Stimulated activated CD4-positive, alpha-beta T cell treated with anti-CD3 and anti-CD28 coated beads, TNF-alpha, amount 100 ng/mL, for 1 hour (primary cell): ENCODE measurements at places on chromosomes 16 and 17.

DNA sequence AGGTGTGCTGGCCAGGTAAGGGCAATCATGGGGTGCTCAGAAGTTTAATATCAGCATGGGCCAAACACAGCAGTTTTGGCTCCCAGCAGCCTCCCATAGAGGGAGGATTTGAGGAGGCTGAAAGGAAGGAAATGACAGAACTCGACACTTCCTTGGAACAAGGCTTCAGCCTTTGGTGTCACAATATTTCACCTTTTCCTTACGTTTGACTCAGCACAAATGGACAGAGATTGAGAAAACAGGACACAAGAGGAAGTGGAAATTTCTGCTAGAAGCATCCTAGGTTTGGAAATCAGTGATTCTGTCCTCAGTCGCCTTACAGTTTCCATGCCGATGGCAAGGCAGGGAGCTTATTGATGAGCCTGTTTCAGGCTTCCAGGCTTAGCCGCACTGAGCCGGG lies 181.4 kb downstream of the MAF start:
- DNase-seq = no peak

DNA sequence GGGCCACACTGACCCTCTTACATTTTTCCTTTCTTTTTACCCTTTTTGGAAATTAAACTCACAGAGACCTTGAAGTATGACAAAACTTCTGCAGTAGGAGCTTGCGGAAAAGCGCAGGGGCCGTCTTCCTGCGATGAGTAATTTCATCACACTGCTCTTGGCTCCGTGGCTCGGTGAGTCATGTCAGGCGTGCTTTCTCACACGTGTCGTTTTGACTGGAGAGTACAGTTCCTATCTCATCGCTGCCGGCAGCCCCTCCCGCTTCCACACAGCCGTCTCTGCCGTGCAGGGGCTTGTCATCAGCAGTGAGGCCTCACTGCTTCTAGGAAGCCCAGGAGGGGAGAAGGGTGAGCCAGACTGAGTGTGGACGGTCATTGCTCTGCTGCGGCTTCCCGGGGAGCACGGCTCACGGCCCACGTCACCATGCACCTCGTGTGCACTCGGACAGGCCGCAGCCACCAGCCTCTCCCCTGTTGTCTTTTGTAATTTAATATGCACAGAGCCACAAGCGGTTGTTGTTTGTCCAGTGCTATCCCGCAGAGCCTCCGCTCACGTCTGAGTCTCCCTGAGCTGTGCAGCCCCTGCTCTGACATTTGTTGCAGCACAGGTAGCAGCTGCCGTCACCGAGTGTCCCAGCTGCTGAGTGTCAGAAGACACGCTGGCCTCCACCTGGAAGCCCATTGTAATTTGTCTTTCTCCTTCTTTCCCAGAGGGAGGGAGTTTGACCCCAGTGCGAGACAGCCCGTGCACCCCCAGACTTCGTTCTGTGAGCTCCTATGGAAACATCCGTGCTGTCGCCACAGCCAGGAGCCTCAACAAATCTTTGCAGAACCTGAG lies 99.4 kb upstream of the CHMP6 start:
- DNase-seq = peak; percentile 81

- no peak for DNase-seq
Measured at GRCh38 chr17:17345294-17345597, 42.1 kb downstream of the NT5M start.

DNA sequence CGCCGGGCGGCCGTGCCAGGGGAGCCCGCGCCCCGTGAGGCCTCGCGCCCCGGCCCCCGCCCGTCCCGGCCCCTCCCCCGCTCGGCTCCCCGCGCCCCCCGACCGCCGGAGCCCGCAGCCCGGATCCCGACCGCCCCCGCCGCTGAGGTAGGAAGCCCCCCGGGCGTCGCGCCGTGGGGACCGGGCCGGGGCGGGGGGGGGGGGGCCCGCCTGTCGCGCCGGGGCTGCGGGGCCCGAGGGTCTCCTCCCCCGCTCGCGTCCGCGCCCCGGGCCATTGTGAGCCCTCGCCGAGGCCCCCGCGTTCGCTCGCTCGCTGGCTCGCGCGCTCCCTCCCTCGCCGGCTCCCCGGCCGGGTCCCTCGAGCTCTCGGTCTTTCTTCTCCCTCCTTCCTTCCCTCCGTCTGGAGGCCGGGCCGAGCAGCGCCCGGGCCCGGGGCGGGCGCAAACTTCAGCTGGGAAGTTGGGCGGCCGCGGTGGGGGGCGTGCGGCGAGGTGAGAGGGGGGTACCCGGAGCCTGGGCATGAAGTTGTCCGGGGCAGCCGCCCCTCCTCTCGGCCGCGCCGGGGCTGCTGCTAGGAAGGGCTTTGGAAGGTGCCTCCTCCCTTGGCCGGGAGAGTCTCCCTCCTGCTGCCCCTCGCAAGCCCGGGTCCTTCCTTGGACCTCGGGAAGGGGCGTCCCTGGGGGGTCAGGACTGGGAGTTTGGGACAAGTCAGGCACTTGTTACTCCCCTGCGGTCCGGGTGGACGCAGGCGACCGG lies 419 bp downstream of the GLIS2 start:
- DNase-seq = no peak

- DNase-seq = no peak
Measured at GRCh38 chr17:8410883-8411238, 13.2 kb upstream of the RNF222 start.

DNA sequence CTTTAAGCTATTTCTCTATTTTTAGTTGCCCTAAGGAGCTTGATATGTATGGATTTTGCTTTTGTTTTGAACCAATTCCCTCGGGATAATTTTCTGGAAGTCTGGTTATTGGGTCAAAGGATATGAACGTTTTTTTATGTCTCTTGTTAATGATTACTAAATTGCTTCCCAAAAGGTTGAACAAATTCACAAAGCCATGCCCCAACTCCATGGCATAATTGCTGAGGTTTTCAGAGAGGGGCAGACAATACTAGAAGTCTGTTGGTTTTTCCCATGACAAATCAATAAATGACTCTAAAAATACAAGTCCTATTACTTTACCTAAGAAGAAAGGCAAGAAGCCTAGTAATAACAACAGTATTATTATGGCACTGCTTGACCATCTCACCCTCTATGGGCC lies 11.4 kb upstream of the AKAP1 start:
- DNase-seq = no peak

GRCh38 chr17:80529904-80530292 lies 14.7 kb upstream of the RPTOR start:
- no peak for DNase-seq

DNA sequence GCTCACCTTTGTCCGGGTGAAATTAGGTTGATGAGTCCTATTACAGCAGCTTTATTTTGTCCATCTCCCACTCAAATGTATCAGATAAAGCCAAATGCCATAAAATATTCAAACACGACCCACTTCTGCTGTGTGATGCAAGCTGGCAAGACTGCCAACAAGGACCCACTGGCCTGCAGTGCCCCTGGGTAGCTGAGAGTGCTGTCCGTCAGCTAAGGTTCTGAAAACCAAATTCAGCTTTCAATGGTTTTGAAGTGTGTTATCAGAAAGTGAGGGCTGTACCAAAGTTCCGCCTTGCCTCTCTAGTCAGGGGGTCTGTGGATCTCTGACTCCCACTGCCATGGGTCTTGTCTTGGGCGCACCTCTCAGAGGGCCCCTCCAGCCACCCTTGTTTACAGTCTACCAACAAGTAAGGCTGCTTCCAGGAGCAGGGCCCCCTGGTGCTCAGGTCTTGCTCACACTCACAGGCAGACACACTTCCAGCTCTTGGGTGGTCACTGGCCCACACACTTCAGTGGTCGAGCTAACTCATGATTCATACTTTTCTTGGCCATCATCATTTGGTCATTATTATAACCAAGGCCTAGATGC lies 10.5 kb upstream of the CCDC182 start:
- no peak for DNase-seq

- no peak for DNase-seq
Measured at GRCh38 chr17:37361543-37361942, 14.2 kb upstream of the C17orf78 start.

DNA sequence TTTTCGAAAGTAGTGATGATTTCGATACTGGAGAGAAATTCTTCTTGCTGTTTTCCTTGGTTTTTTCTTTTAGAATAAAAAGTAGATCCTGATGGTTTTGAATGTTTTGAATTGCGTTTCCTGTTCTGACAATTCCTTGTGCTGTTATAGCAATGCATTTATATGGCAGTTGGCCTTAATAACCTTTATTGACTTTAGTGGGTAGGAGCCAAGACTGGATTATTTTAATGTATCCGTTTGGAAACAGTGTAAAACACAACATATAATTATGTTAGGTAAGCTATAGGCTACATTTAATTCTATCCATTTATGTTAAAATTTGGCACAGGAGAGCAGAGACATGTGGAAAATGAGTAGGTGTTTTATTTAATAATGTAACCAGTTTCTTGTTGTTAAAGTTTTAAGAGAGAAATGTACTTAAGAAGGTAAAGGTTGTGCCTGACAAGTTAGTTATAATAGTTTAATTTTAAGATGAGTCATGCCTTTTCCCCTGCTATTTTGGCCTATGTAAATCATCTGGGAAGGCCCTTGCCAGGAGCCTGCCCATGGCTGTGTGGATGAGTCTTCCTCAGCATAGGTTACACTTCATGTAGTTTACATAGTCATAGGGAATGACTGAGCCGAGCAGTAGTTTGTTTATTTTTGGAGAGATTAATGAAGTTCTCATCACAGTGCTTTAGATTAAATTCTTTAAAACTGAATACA lies 189.9 kb downstream of the FTO start:
- DNase-seq = no peak

DNA sequence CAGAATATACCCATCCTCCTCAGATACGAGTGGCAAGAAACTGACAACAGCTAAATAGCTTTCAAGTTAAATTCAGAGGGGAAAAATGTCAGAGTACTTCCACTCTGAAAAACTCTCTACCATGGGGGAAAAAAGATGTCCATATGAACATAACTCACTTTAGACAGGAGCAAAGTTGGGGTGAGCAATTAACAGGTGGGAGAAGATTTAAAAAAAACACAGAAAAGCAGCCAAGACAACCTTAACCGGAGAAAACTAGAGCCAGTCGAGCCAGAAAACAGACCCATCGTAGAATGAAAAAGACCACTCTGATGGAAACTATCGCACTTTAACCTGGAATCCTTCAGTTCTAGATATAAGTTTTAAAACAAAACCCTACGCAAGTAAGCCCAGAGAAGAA lies 833 bp downstream of the TERF2 start:
- DNase-seq = no peak

GRCh38 chr16:3792472-3793012 lies 75.2 kb upstream of the TRAP1 start:
- no peak for DNase-seq

DNA sequence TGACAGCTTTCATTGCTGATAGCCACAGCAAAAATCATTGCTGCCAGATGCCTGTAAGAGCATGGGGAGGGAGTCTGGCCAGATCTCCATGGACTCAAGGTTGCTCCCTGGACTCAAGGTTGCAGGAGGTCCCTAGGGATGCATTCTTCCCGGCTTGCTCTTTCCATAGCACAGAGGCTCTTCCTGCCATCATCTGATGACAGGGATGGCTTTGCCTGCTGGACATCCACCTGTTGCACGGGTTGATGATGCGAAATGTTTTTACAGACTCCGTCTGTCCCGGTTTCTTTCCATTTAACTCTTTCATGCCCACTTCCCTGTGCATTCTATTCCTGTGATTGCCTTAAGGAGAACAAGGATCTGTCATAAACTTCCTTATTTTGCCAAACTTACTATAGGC lies 115.6 kb upstream of the HSBP1 start:
- DNase-seq = no peak

DNA sequence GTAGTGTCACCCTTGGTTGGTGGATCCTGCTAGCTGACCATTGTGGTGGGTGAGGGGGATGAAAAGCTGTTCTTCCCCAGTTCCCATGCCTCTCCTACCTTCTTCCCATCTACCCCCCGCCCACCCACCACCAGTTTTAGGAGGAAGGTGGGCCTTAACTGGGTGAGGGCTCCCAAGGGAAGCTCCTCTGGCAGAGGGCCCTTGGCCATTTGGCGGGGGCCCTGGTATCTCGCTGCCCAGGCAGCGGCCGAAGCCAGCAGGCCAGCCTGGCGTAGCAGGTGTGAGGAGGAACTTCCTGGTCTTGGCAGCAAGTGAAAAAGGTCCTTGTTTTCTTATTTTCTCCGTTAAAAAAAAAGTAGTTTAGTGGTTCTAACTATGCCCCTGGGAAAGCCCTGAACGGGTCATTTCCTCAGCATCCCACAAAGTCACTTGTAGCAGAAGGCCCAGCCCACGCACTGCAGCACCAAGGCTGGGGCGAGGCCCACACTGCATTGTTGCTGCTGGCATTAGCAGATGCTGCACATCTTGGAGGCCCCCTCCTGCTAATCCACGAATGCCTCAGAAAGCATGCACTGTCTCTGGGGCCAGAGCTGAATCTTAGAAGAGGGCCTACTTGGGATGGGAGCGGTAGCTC lies 72.5 kb downstream of the MPRIP start:
- DNase-seq = no peak

DNA sequence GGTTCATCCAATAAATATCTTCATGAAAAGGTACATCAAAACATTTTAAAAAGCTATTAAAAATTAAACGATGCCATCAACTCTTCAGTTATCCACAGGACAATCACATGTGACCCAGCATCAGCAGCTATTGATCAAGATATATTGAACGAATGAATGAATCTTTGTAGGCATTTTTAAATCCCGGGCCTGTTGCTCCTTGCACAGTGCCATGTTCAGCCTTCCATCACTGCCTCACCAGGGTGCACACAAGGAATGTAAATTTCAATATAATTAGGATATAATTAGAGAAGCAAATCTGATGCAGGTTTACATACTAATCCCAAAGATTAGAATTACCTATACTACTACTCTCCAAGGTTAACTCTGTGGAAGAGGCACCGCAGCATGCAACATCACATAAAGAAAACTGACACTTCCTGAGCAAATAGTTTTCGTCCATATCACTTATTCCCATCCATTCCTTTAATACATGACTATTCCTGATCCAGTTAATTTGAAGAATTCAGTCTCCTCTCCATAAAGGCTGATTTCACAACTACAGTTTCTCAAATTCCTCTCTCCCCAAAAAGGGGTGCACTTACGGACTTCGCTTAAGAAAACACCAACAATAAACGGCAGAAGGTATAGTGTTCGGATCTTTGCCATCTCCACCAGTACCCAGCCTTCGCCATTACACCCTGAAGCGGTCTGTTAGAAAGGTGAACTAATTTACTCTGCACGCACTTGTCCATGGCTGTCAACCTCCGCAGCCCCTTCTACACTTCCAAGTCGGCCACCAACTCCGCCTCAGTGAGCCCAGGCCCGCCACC lies 938 bp downstream of the NCOR1 start:
- DNase-seq = no peak
